Activated naive CD4-positive, alpha-beta T cell treated with anti-CD3 and anti-CD28 coated beads for 36 hours (primary cell): ENCODE measurements at places on chromosomes 2 and 18. TPM values are rescaled to one million over a fixed set of nuclear protein-coding genes. Genes with fewer than 3 reads are reported as not detected.

GRCh38 chr2:75602724-75603342 lies 42.1 kb upstream of the EVA1A start:
- DNase-seq = no peak

- no peak for DNase-seq
Observed at GRCh38 chr2:113268621-113269360, 9.9 kb downstream of the PAX8 start.

DNA sequence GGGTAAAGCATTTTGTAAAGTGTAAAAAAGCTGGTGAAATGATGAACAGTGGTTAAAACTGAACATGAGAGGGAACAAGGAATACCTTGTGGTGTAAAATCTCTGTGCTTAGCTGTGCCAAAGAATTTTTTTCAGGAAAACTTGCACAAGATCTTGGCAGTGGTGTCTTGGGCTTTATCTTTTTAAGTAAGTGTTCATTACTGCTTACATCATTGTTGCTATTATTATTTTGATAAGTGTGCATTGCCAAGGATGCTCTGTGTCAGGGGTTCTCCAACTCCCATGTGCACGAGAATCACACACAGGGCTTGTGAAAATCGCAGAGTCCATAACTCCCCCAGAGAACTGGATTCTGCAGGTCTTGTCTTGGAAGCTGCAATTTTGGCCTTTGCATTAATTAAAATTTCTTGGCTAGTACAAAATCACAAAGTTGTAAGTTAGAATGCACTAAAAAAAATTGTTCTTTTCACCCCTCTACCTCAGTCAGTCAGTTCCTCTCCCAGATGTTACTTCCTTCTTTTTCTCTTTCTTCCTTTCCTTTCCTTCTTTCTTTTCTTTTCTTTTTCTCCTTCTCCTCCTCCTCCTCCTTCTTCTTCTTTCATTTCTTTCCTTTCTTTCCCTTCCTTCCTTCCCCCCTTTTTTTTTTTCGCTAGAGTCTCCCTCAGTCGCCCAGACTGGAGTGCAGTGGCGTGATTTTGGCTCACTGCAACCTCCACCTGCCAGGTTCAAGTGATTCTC lies 37.8 kb downstream of the GATA6 start:
- no peak for DNase-seq

Gene FIGN
- not detected for total RNA-seq

Gene ITPRIPL1
- 13.4 TPM for total RNA-seq

Gene ZNF142
- 28.0 TPM for total RNA-seq

Gene IL1R2
- total RNA-seq = 10.5 TPM

Gene CARF
- 4.0 TPM for total RNA-seq
